Activated naive CD8-positive, alpha-beta T cell treated with anti-CD3 and anti-CD28 coated beads, Interleukin-2, amount 10 ng/mL, durations not matched to agents 7 days and 5 days (primary cell): ENCODE measurements at places on chromosomes 2 and 18. TPM values are rescaled to one million over a fixed set of nuclear protein-coding genes. Genes with fewer than 3 reads are reported as not detected.
A peak's percentile ranks its signal among the peaks of the same experiment; 100 is the strongest.

DNA sequence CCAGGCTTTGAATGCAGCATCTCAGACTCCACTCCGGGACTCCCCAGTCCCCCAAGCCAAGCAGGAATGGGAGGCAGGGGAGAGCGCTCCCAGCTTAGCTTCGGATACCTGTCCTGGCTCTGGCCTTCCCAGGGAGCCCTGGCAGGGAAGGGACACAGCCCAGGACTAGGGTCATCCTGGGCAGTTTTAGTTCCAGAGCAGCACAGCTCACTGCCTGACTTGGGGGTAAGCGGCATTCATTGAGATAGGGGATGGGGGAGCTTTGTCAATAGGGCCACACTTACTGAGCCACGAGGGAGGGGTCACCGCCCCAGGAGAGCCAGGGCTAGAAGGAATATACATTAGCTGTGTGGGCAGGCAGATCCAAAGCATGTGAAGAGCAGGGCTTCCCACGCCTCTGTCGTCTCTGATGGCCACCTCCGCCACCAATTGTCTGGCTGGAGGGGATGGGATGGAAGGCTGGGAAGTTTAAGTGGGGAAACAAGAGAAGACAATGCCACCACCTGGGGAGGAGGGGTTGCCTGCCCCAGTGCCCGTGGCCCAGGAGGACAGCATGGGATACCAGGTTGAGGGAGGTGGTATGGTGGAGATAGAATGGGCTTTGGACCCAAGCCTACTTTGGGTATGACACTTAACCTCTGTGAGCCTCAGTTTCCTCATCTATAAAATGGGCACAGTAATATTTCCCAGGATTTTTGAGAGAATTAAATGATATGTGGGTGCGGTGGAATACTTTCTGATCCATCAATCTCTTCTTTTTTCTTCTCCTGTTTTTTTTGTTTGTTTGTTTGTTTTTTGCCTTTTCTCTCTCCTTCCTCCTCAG is 40.2 kb downstream of the SCTR start:
- no peak overlapping the region for H3K27ac ChIP-seq
- no peaks in the 10 kb centered on the region for H3K36me3 ChIP-seq
- no peak for DNase-seq
- peaks cover 3% of the 10 kb centered on the region for H3K27me3 ChIP-seq
- H3K4me3 ChIP-seq = no peak overlapping the region

DNA sequence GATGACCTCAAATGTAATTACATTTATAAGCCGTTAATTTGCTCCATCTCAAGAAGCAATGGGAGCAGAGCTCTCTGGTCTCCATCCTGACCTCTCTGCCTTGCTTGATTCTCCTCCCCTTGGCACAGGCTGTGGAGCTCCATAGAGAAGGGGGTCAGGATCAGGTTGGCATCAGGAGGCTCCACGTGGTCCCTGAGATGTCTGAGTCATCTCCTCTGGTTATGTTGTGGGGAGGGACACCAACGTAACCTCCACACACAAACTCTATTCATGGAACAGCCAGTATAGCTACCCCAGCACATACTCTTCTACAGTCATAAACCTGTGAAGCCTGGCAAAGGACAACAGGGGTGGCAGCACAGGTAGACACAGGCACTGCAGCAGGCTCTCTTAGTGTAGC is 29.0 kb downstream of the TRABD2A start:
- H3K27me3 ChIP-seq = no peaks in the 10 kb centered on the region
- peaks cover 53% of the 10 kb centered on the region for H3K36me3 ChIP-seq
- peak overlapping the region; percentile 9 for H3K4me3 ChIP-seq
- no peak for DNase-seq
- peaks cover 79% of the 10 kb centered on the region for H3K4me1 ChIP-seq

The CPO gene
- not detected for total RNA-seq

DNA sequence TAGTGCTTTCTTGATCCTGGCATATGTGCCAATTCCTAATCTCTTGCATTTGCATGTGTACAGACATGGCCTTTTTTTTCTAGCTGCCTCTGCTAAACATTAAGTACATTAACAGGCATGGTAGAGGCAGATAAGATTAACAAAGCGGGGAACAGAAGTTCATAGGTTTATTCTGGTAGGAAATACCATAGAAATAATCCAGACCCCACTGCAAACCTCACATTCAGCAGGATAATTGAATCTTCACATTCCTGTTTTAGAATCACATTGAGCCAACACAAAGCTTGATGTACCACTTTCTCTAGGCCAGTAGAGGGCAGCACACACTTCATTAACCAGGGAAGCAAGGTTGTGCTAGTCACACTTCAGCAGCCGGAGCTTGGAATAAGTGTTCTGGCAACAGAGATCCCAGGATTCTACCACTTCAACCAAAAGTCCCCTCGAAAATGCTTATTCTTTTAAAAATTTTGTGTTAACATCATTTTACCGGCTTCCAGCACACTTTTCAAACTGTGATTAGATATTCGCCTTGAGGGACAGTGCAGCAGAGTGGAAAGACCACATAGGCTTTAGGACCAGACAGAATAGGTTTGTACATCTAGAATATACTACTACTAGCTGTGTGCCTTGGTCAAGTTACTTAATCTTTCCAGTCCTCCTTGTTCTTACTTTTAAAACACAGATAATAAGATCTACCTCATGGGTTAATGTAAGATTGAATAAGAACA is 420.2 kb upstream of the CHST9 start:
- no peaks in the 10 kb centered on the region for H3K27me3 ChIP-seq
- H3K27ac ChIP-seq = no peak overlapping the region
- no peak overlapping the region for H3K4me3 ChIP-seq
- no peaks in the 10 kb centered on the region for H3K4me1 ChIP-seq
- H3K36me3 ChIP-seq = no peaks in the 10 kb centered on the region

The SERPINB4 gene
- not detected for total RNA-seq

DNA sequence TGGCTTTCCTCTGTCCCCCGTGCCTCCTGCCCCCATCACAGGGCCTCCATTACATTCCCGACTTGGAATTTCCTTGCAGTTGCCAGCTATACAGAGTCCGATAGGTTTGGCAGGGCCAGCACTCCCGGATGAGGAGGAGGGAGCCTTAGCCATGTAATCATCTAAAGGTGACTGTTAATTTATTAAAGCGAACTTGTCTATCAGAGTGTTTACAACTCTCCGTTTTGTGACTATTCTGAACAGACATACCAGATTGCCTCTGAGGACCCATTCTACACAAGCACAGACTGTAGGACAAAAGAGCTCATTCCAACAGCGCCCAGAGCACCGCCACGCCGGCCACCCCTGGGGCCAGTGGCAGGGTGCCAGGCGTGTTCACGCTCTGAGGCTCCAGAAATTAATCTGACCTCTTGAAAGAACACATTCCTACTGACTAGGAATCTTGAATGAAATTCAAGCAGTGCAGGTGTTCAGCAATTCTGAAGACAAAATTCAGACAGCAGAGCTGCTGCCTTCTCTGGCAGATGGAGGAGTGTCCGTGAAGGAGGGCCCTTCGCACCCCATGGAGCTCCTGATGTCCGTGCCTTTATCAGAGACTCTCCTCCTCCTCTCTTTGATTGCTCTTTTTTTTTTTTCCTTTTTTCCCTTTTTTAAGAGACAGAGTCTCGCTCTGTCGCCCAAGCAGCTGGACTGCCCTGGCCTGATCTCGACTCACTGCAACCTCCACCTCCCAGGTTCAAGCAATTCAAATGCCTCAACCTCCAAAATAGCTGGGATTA is 58.1 kb upstream of the RALBP1 start:
- no peaks in the 10 kb centered on the region for H3K4me1 ChIP-seq
- H3K27ac ChIP-seq = no peak overlapping the region
- H3K27me3 ChIP-seq = peaks cover 2% of the 10 kb centered on the region
- no peak for DNase-seq

GRCh38 chr2:2028041-2028440 is 283.7 kb upstream of the PXDN start:
- DNase-seq = no peak
- H3K4me3 ChIP-seq = no peak overlapping the region
- no peaks in the 10 kb centered on the region for H3K36me3 ChIP-seq
- no peaks in the 10 kb centered on the region for H3K4me1 ChIP-seq
- peaks cover 6% of the 10 kb centered on the region for H3K27me3 ChIP-seq
- no peak overlapping the region for H3K27ac ChIP-seq

DNA sequence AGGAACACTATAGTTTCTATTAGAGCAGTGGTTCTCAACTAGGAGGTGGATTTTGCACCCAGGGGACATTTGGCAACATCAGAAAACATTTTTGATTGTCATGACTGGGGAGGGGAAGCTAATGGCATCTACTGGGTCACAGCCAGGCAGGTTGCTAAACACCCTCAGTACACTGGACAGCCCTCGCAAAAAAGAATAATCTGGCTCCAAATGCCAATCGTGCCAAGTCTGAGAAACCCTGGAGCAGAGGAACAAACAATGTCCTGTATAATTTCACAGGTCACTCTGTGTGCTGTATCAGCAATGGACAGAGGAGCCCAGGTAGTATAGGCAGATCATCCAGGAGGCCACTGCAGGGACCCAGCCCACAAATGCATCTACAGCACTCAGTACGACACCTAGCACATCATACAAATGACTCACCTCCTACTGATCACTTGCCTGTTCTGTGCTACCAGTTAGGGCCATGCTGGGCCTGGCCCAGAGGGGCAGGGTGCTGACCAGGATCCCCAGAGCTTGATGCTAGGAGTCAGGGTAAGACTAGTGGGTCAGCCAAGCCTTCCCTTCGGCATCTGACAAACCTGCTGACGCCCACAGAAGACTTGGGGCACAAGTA is 37.6 kb downstream of the SFXN5 start:
- DNase-seq = no peak
- H3K36me3 ChIP-seq = no peaks in the 10 kb centered on the region
- H3K27me3 ChIP-seq = no peaks in the 10 kb centered on the region
- H3K4me1 ChIP-seq = no peaks in the 10 kb centered on the region
- no peak overlapping the region for H3K27ac ChIP-seq

The HRH4 gene
- total RNA-seq = 0.23 TPM

The ALK gene
- total RNA-seq = not detected

GRCh38 chr2:85162746-85163301 is 29.6 kb downstream of the TCF7L1 start:
- no peak for DNase-seq
- H3K36me3 ChIP-seq = no peaks in the 10 kb centered on the region
- H3K4me1 ChIP-seq = no peaks in the 10 kb centered on the region
- H3K27ac ChIP-seq = no peak overlapping the region
- H3K27me3 ChIP-seq = peaks cover 22% of the 10 kb centered on the region

DNA sequence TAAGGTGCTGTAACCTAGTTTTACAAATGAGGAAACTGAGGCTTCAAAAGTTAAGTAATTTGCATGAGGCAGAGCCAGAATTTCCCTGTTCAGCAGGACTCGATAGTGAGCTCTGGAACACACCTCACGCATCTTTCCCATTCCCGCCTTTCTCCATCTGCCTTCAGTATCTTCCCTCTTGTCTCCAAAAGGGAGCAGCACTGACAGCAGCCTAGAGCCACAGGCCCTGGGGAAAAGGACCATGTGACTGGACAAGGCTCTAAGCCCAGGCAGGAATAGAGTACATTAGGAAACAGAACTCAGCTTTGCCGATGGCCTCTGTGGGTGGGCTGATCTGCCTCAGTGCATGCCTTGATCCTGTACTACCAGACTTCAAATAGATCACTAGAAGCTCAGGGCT is 21.5 kb downstream of the GPR155 start:
- peaks cover 3% of the 10 kb centered on the region for H3K4me1 ChIP-seq
- DNase-seq = no peak
- no peaks in the 10 kb centered on the region for H3K27me3 ChIP-seq
- peaks cover 22% of the 10 kb centered on the region for H3K36me3 ChIP-seq

The NDC80 gene
- total RNA-seq = 66.0 TPM

The ACMSD gene
- not detected for total RNA-seq

GRCh38 chr2:193907561-193907960 is 1712.8 kb upstream of the TMEFF2 start:
- H3K36me3 ChIP-seq = no peaks in the 10 kb centered on the region
- H3K27ac ChIP-seq = no peak overlapping the region
- H3K27me3 ChIP-seq = no peaks in the 10 kb centered on the region
- no peak for DNase-seq
- no peaks in the 10 kb centered on the region for H3K4me1 ChIP-seq
- H3K4me3 ChIP-seq = no peak overlapping the region

The C2orf66 gene
- not detected for total RNA-seq

The GLS gene
- total RNA-seq = 175 TPM

The FSHR gene
- not detected for total RNA-seq

GRCh38 chr18:58527952-58528287 is 101.0 kb downstream of the ALPK2 start:
- H3K27ac ChIP-seq = no peak overlapping the region
- no peak for DNase-seq
- no peak overlapping the region for H3K4me3 ChIP-seq
- no peaks in the 10 kb centered on the region for H3K36me3 ChIP-seq
- peaks cover 8% of the 10 kb centered on the region for H3K4me1 ChIP-seq

The ABCG5 gene
- not detected for total RNA-seq

DNA sequence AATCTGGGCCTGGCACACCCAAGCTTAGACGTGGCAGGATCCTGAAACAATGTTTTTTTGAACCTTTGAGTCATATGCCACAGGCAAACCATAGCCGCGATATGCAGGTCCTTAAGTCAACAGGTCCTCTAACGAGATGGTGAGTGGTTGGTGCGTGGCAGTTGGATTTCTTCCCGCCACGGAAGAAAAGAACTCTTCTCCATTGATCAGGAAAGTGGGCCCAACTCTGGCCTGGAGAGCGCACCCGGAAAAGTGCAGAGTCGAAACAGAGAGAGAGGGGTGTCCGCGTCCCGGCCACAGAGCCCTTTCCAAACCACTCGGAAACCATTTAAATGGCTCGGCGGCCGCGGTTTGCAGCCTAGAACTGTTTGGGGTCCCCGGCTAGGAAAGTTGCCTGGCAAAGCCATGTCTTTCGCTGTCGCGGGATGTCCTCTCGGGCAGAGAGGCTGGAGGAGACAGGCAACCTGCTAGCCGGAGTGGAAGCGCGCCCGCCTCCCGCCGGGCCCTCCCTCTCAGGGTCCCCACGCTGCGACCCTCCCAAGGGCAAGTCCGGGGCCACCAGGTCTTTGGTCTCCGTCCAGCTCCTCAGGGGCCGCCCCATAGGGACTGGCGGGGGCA is 777 bp downstream of the GALNT3 start:
- peak; percentile 45 for DNase-seq
- H3K27ac ChIP-seq = peak overlapping the region; percentile 95
- peaks cover 32% of the 10 kb centered on the region for H3K4me1 ChIP-seq
- peaks cover 30% of the 10 kb centered on the region for H3K27me3 ChIP-seq
- H3K36me3 ChIP-seq = peaks cover 10% of the 10 kb centered on the region

GRCh38 chr2:1936427-1936980 is 192.2 kb upstream of the PXDN start:
- no peaks in the 10 kb centered on the region for H3K27me3 ChIP-seq
- no peaks in the 10 kb centered on the region for H3K4me1 ChIP-seq
- no peaks in the 10 kb centered on the region for H3K36me3 ChIP-seq

The ST3GAL5 gene
- 62.8 TPM for total RNA-seq

- DNase-seq = no peak
- peaks cover 7% of the 10 kb centered on the region for H3K4me1 ChIP-seq
- no peak overlapping the region for H3K27ac ChIP-seq
- H3K27me3 ChIP-seq = peaks cover 62% of the 10 kb centered on the region
- peak overlapping the region; percentile 76 for H3K4me3 ChIP-seq
Observed at GRCh38 chr2:232419245-232420072, 12.8 kb downstream of the ALPG start.

- no peaks in the 10 kb centered on the region for H3K36me3 ChIP-seq
- no peaks in the 10 kb centered on the region for H3K4me1 ChIP-seq
- H3K27me3 ChIP-seq = no peaks in the 10 kb centered on the region
- no peak overlapping the region for H3K4me3 ChIP-seq
Observed at GRCh38 chr18:944440-944839, 39.8 kb downstream of the ADCYAP1 start.
